ENCODE measurements at places on chromosomes 3 and 15.
A peak's percentile ranks its signal among the peaks of the same experiment; 100 is the strongest.

DNA sequence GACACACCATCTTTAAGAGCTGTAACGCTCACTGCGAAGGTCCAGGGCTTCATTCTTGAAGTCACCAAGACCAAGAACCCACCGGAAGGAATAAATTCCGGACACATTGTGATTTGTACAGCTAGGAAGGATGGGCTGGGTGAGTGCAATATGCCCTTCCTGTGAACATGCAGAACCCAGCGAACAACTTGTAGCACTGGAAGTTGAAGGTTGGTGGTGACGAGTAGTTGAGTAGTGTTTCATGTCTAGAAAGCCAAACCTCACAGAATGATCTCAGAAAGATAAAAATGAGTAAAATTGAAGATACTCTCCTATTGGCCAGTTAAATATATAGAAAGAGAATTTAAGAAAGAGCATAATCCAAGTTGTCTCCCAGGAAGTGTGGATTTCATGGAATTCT, 462.2 kb upstream of the CFAP20DC start:
- no peak for DNase-seq

DNA sequence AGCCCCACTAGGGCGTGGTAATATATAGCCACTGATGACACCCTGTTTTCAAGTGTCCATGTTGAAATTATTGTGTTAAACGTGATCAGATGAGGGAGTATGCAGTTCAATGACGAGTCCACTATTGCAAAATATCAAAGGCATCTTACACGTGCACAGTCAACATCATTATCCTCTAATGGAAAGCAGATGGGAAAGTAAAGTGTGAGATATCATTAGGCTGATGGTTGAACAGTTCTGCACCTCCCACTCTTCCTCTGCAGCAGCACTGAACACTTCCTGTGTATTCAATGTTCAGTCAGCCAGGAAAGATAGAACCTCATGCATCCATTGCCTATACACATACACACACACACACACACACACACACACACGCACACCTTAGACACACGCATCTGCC, 431.8 kb upstream of the CCDC54 start:
- DNase-seq: peak; percentile 60

DNA sequence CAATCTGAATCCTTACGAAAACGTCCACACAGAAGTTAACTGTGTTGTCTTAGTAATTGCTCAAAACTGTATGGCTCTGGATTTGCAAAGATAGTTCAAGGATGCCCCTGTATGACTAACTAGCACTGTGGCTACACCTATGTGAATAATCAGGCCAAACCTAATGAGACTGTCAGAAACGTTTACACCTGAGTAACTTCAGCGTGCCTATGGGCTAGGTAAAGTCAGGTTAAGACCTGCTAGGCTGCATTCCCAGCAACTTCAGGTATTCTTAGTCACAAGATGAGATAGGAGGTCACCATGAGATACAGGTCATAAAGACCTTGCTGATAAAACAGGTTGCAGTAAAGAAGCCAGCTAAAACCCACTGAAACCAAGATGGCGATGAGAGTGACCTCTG, 87.8 kb upstream of the PLXND1 start:
- DNase-seq: no peak

GRCh38 chr15:41104234-41104633, 11.8 kb downstream of the INO80 start:
- peak; percentile 16 for DNase-seq

DNA sequence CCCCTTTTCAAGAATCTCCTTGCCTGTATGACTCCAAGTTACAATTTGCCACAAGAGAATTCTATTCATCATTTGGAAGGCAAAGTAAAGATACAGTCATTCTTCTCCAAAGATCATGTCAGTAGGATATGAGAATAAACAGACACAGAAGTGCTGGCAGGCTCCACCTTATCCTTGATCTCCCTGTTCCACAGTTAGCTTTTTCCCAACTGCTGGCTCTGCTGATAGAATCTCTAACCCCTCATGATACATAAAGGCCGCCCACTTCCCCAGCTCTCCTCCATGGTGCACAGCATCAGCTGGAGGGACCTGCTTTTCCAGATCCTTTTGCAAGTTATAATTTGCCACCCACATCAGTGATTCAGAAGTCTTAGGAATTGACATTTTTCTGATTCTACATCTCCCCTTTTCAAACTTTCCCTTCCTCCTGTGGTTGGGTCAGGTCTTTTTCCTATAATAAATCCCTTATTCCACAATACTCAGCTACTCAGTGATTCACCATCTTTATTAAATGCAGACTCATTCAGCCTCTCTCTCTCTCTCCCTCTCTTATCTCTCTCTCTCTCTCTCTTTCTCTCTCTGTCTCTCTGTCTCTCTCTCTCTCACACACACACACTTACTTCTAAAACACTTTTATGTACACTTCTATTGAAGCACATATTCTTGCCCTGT, 465.4 kb downstream of the GBE1 start:
- no peak for DNase-seq

GRCh38 chr15:47813748-47814384, 96.6 kb downstream of the SEMA6D start:
- no peak for DNase-seq

DNA sequence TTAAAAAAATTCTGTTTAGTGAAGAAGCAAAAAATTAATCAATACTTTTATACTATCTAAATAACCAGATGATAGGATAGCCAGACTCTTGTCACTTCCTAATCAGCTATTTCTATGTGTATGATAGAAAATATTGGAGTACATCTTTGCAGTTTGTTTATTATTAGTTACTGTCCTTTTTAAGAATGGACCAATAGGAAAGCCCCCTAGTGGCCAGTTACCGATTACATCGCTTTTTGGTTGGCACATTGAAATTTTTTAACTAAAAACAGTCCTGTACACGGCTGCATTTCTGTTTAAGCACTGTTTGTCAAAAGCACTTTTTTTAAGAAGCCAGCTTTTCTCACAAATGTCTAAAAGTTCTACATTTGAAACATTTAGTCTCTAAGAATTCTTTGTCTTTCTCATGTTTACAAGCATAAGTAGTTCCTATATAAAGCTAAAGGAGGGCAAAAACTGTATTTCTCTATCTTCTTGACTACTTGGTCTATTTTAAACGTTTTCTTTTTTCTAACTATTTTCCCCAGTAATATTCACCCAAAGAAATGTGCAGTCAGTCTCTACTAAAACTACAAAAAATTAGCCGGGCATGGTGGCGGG, 253.2 kb upstream of the LRTM1 start:
- DNase-seq: peak; percentile 51

DNA sequence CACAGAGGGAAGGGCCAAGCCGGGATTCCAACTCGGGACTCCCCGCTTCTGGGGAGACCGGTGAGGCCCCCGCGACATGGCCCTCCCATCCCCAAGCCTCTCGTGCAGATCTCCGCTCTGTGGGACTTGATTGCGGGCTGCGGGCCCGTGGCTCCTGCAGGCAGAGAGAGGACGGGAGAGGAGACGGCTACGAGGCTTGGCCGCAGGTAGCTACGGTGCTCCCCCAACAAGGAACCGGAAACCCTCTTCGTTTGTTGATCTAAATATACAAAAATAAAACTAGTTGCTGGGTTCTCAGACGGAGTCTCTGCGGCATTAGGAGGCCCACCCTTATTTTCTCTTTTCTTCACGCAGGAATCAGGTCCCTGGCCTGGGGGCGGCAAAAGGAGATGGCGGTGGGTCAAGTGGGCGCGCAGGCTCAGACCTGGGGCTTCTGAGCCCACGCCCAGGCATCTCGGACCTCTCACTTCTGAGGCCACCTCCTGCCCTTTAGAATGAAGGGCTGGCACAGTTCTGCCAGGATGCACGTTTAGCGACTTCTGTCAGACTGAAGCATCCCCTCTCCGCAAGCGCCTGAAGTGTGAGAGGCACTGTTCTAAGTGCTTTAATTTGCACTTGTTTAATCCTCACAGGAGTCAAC, 10.9 kb downstream of the GNB5 start:
- DNase-seq: no peak

GRCh38 chr3:183878071-183878470, 6.6 kb downstream of the PARL start:
- no peak for DNase-seq

DNA sequence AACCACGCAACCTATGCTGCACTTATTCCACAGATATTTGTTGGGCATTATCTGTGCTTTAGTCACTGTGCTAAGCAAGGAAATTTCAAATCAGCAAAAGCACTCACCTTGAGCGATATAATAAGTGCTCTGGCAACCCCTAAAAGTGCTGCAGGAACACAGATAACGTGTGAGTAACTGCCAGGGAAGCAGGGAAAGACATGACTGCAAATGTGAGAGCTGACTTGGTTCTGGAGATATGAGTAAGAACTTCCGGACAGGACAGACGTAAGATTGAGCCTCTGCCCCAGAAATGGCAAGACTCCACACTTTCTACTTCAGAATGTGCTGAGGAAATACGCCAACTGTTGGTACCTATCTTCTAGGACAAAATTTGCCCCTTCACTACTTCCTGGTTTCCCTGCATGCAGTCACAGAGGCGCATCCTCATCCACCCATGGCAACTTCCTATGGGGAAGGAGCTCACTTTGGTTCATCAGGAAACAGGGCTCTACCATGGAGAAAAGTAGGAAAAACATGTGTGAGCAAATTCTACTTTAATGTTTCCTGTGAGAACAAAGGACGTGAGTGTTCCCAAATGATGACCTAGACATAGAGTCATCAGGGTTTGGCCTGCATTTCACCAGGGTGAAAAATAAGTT, 41.7 kb downstream of the AQP9 start:
- peak; percentile 29 for DNase-seq

- DNase-seq: no peak
Observed at GRCh38 chr3:162938083-162938482, 1441.5 kb downstream of the OTOL1 start.

- no peak for DNase-seq
Observed at GRCh38 chr3:196270499-196270898, 17.0 kb downstream of the PCYT1A start.

GRCh38 chr3:89145995-89146394, 38.6 kb downstream of the EPHA3 start:
- DNase-seq: peak; percentile 54

DNA sequence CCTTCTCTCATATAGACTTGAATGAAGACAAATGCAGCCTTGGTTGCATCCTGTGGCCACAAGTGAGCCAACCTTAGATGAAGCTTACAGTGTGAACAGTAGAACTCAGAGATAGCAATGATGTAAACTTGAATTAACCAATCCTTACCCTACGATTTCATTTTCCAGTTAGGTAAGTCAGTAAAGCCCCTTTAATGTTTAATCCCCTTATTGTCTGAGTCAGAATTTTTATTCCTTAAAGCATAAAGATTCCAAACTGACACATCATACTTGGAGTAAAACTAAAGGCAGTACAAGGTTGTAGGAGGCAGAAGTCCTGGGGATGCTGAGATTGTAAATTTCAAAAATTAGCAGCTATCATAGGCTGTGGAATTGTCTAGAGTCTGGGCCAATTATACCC, 507.8 kb upstream of the DPH6 start:
- no peak for DNase-seq

DNA sequence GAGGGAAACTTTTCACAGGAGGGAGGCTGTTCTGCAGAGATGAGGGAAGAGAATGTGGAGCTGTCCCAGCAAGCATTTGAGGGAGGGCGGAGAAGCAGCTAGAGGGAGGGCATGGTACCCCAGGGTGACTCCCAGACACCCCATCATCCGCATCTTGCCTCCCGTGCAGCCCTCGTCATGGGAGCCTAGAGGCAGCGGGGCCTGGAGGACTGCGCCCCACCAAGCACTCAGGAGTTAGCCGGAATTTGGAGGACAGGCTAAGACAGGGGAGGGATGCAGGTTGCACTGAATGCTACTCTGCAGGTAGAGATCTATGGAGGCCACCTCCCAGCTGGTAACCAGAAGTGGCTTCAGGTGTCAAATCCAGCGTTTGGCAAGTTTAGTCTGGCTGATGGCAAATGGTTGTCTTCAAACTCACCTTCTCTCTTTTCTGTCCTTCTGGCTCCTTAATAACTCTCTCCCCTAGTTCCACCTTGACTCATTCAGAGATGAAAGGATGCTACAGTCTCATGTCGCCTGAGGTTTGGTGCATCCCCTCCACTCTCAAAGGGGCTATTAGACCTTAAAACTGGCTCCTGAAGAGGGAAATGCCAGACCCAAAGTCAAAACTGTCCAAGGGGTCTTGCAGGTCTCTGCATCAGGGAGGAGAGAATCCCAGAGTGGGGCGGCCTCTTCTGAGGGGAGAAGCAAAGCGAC, 155.9 kb upstream of the TLE3 start:
- DNase-seq: no peak

GRCh38 chr15:74383286-74383685, 15.8 kb upstream of the CYP11A1 start:
- no peak for DNase-seq

Measured in AG20443 (cell line).